ENCODE measurements at places on chromosomes 5 and 9.
A peak's percentile ranks its signal among the peaks of the same experiment; 100 is the strongest.

DNA sequence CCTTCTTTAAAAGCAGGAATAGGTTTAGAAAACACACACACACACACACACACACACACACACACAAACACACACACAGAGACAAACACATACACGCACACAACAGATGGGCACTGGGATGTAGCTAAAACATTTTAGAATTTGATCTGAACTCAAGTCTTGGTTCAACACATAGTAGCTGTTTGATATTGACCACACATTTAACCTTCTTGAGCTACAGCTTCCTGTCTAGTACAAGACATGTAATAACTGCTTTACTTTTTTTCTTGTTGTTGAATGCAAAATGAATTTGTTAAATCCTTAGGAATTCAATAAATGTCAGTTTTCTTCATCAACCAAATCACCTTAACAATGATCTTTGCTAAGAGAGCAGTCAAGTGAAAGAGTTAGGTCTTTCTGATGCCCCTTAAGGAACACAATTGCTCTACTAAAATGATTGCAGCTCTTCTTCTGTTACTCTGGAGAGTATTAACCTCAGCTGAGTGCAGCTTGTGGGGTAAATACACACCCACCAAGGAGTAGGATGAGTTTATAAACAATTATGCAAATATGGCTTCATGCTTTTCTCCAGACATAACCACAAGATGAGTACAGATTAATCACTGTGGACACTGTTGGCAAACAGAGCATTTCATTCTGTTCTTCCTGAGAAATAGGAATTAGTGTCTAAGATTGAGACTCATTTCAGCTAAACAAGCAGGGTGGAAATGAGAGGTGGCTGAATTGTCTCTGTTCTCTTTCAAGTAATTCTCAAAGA, 302.9 kb upstream of the PAPPA start:
- peak; percentile 84 for DNase-seq

DNA sequence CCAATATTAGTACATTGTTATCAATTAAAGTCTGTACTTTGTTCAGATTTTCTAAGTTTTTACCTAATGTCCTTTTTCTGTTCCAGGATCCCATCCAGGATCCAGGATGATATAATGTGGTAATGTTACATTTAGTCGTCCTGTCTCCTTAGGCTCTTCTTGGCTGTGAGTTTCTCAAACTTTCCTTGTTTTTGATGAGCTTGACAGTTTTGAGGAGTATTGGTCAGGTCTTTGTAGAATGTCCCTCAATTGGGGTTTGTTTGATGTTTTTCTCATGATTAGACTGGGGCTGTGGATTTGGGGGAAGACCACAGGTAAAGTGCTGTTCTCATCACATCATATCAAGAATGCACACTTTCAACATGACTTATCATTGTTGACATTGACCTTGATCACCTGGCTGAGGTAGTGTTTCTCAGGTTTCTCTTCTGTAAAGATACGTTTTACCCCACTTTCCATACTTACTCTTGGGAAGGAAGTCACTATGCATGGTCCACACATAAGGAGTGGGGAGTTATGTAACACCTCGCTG, 9.6 kb downstream of the NDFIP1 start:
- DNase-seq = no peak

DNA sequence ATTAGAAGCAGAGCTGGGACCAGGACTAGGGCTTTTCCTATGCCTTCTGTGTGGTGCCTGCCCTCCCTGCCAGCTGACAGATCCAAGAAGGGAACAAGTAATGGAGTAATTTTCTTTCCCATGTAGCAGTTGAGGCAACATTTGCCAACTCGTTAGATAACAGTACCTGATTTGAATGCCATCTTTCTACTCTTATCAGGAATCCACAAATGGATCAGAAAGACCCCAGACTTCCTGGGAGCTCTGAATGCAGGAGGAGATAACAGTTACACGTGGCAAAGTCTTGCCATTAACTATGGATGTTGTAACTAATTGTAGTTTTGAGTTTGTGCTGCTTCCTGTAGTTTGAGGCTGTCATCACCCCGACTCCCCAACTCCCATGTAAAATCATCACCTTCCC, 39.2 kb downstream of the RCL1 start:
- DNase-seq = no peak

- peak; percentile 85 for DNase-seq
Observed at GRCh38 chr5:150516011-150516410, 8.1 kb downstream of the NDST1 start.

DNA sequence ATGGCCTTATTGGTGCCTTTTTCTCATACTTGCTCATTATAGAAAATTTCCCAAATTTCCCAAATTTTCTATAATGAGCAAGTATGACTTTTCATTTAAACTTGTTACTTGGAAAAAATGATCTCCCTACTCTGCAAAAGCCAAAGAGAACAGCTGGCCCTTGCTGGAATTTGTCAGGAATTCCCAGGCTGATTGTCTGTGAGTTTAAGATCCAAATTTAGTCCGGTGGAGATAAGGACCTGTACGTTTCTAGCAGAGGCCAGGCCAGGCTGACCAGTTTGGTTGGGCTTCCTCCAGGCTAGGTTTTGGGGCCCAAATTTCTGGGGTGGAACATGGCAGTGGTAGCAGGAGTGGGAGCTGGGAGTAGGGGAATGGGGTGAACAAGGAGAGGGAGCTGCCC, 51.9 kb downstream of the NEURL1B start:
- DNase-seq = peak; percentile 35

DNA sequence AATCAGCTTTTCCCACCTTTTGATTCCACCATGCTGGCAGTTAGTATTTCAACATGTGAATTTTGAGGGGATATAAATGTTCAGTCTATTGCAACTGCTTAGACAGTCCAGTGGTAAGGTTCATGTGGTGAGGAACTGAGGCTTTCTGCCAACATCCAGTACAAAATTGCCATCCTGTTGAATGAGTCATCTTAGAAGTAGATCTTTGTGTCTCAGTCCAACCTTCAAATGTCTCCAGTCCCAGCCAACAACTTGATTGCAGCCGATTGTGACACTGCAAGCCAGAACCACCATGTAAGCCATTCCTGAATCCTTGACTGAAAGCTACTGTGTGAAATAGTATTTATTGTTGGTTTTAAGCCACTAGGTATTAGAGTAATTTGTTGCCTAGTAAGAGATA, 331.5 kb upstream of the GRIN3A start:
- no peak for DNase-seq

DNA sequence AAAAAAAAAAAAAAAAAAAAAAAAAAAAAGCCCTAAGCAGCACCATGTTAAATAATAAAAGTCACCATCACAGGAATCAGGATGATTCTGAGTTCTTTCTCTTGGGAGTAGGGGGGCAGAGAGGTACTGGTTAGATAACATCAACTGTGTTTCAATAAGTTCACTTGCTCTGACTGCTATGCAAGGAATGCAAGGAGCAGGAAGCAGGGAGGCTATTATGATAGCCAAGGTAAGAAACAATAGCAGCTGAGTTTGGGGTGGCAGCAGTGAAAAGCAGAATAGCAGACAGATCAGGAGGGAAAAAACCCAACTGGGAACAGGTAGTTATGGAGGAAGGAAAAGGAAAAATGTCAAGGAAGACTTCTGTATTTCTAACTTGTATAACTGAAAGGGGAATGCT, 8.2 kb downstream of the CEP120 start:
- DNase-seq = no peak

DNA sequence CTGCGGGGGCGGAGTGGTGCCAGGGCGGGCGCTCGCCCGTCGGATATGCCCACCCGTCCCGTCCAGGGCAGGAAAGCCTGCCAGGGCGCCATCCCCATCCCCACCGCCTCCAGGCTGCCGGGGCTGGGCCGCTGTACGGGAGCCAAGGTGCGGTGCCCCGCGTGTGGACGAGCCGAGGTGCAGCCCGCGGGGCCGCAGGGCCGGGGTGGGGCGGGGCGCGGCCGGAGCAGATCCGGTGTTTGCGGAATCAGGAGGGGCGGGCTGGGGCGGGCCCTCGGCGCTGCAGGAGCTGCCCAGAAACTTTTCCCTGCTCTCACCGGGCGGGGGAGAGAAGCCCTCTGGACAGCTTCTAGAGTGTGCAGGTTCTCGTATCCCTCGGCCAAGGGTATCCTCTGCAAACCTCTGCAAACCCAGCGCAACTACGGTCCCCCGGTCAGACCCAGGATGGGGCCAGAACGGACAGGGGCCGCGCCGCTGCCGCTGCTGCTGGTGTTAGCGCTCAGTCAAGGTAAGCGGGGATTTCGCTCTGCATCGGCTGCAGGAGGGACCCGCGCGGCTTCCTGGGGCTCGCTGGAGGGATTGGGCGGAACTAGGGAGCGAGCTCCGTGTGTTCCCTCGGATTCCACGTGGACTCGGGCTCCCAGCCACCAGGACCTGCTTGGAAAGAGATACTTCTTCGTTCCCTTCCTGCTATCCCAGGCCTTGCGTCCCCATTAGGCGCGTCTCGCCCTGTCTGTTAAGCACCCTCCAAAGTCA, at the start of gene ITGA2:
Gene ITGA2, plus strand, starts transcription at position 328 of the 756 bp plus-strand sequence. Its CDS starts 117 bp downstream, at position 445.
- peak; percentile 40 for DNase-seq

- DNase-seq = peak; percentile 96
Observed at GRCh38 chr5:135308752-135309151, 90.3 kb downstream of the MACROH2A1 start.

DNA sequence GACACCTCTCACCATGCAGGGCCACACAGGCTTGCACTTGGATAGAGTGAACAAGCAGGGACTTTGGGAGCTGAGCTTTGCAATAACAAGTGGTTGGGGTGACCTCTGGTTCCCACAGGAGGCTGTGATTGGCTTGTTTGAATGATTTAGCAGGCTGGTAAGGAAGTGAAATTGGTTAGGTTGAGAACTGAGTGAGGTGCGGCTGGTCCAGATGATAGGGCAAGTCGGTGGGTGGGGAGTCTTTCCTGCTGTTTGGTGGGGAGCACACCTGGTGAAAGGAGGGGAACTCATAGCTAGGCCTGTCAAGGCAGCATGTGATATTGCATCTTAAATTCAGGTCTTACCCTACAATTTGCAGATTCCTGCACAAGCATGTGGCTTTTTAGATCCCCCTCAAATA, 794.6 kb upstream of the ZNF608 start:
- DNase-seq = no peak

All from IMR-90 (cell line).